Stimulated activated CD4-positive, alpha-beta T cell treated with anti-CD3 and anti-CD28 coated beads, Interleukin-15, amount 100 ng/mL, for 48 hours (primary cell): ENCODE measurements at places on chromosomes 3 and 15.

GRCh38 chr3:124137216-124137615 lies 145.3 kb upstream of the ROPN1 start:
- DNase-seq: no peak

GRCh38 chr3:48684054-48684349 lies 1.7 kb downstream of the NCKIPSD start:
- DNase-seq: no peak

GRCh38 chr15:32657198-32657883 lies 15.8 kb downstream of the SCG5 start:
- DNase-seq: no peak

DNA sequence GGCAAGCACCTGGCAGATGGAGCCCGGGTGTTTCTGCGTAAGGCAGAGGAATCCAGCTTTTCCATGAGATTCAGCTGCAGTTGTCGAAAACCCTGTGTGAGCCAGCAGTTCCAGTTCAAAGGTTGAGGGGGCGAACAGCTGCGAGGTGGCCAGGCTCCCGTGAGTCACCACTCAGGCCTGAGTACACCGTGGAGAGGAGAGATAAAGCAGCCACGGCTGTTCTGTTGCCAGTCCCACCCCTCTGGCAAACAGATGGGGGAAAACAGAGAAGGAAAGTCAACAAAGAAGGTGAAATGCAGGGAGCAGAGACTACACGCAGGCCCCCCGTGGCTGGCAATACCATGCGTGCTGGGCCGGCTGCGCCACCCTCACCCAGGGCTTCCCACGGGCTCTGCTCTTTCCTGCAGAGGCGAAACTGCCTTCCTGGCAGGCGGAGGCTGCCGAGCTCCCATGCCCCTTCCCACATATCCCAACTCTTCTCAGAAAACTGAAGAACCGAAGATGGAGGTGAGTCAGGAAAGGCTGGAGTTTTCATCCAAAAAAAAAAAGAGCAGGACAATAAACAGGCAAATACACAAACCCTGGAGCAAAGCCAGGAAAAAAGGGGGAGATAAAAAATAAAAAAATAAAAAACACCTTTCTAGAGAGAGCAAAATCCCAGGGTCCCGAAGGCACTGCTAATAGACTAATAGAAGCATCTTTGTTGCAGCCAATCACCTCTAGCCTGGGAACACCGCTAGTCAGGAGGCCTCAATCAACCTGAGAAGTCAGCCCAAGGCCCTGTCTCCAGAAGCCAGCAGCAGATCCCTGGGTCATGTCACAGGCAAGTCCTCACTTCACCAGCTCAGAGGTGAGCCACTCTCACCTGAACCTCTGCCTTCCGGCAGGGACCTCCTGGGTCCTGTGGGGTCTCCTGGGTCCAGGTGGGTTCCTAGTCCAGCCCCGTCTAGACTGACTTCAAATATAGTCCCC lies 37.7 kb downstream of the FAM174B start:
- no peak for DNase-seq

- no peak for DNase-seq
Measured at GRCh38 chr3:193560870-193561269, 6.2 kb upstream of the ATP13A4 start.

- no peak for DNase-seq
Measured at GRCh38 chr15:67506775-67507747, 13.9 kb upstream of the C15orf61 start.

GRCh38 chr15:42915654-42916315 lies 4.8 kb downstream of the TTBK2 start:
- no peak for DNase-seq

GRCh38 chr15:66961901-66962300 lies 103.5 kb upstream of the SMAD3 start:
- no peak for DNase-seq

- DNase-seq: peak; percentile 59
Measured at GRCh38 chr3:48548729-48549705, 7.6 kb downstream of the PFKFB4 start.

DNA sequence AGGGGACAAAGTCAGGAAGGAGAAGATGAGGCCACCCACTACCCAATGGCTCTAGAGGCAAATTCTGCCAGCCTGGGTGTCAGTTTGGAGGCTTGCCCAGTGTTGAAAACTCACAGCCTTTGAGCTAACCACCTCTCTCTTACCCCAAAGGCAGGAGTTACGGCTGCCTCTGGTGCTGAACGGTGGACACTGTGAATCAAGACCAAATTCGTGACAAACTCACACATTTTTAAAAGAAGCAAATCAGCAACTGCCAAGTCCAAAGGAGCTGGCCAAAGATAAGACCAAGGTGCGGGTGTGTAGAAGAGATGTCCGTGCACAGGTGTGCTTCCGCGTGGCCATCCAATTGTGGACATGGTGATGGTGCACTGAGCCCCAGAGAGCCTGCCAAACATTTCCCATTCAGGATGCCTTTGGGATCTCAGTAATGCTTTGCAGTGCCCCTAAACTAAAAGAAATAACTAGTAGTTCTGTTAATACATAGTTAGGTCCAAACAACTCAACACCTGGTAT lies 74.6 kb downstream of the FAM174B start:
- no peak for DNase-seq
